ENCODE measurements at places on chromosomes 3 and 15.

DNA sequence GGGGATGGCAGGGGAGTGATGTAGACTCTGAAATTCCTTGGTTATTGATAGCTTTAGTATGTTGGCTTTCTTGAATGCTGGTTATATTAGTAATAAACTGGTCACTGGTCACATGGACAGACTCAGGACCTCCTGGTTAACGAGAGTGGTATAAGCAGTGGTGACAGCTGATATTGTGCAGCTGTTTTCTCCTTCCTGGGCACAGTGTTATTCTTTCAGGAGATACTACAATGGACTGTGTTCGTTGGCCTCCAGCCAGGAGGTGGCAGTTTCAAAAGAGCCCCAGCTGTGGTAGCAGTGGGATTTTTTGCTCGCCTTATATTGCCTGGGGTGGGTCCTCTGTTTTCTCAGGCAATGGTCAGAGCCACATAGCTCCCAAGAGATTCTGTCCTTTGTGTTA is 181.6 kb upstream of the RBMS3 start:
- DNase-seq = no peak

- DNase-seq = no peak
These were observed 7.0 kb upstream of the RFT1 start for GRCh38 chr3:53137221-53137620.

GRCh38 chr15:47987461-47987860 is 133.3 kb upstream of the SLC24A5 start:
- no peak for DNase-seq

DNA sequence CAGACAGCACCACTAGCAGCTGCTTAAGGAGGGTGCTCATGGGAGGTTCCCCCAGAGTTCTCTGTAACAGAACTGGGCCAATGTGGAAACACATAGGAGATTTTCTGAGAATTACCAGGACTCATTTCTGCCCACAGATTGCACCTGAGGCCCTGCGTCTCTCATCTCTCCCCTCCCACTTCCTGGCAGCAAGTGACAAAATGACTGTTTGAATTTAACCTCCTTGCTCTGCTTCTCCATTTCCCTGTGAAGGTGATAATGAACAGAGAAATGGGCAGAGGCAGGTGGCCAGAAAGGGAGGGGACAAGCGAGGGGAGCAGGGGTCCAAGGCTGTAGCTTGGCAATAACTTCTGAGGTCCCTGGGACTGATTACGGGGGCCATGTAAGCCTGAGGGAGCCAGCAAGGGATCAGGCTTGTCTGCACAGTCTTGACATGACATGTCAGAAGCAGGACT is 8.0 kb downstream of the EPHB1 start:
- DNase-seq = no peak

GRCh38 chr15:63073497-63074172 is 31.1 kb downstream of the TPM1 start:
- no peak for DNase-seq

DNA sequence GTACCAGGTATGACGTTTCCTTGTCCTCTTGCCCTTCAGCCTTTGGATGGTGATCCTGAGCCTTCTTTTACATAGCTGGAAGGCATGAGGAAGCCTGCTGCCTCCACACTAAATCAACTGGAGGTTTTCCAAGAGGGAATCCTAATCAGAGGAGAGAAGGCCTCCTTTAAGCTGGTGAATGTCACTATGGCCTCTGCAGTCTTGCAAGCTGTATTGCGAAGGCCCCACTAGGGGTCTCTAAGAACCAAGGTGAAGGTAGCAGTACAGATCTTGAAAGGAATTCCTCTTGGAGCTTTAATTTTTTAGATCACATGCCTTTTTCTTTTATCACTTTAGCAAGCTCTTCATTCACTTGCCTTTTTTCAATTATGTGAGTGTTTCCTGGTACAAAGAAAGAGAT is 119.2 kb downstream of the GHSR start:
- no peak for DNase-seq

DNA sequence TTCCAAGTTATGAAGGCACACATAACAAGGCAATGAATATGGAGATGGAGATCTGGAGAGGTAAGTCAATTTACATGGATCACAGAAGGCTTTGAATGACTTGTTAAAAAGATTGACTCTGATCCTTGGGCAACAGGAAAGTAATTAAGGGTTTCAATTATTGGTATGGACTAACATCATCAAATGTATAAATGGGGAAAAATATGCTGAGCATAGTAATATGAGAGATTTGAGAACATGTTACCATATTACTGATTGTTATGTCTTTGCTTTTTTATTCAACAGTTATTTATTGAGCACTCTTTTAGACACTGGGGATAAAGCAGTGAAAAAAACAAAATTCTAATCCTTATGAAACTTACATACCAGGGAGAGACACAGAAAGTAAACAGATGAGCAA is 238.5 kb upstream of the ROBO1 start:
- no peak for DNase-seq

- no peak for DNase-seq
These were observed 90.1 kb upstream of the CADPS start for GRCh38 chr3:62965311-62965710.

DNA sequence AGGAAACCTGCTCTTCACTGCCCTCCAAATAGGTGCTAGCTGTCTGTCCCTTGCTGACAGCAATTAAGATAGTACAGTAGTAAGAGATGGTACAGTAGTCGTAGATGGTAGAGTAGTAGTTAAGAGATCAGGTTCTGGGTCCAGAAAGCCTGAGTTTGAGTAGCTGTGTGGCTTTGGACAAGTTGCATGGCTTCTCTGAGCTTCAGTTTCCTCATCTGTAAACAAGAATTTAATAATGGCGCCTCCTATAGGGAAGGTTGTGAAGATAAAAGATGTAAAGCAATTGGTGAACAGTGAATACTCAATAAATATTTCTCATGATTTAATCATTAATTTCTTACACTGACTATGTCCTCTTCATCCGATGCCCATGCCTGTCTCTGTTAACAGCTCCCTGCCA is 86.9 kb upstream of the BCL6 start:
- DNase-seq = no peak

DNA sequence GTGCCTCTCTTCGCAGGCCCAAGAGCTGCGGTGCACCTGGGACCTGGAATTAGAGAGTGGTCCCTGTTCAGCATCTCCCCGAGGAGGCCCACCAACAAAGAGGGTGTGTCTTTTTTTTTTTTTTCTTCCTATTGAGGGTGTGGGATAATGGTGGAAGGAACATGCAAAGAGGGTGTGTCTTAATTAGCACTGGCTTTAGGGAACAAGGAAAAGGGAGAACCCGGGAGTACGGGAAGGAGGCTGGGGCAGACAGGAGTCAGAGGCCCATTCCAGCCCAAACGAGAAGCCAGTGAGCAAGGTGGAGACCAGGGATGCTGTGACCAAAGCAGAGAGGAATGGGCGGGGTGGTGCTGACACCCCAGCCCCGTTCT is 429 bp upstream of the LOXL1 start:
- DNase-seq = no peak
